ENCODE measurements at places on chromosomes 7 and 10. TPM values are rescaled to one million over a fixed set of nuclear protein-coding genes. Genes with fewer than 3 reads are reported as not detected.

GRCh38 chr10:99564361-99564760 lies 31.6 kb downstream of the NKX2-3 start:
- no peak overlapping the region for H3K4me3 ChIP-seq
- H3K36me3 ChIP-seq, result no peaks in the 10 kb centered on the region
- no peak overlapping the region for H3K27ac ChIP-seq

GRCh38 chr10:33211106-33211878 lies 123.2 kb downstream of the NRP1 start:
- H3K27ac ChIP-seq, result peak overlapping the region; percentile 64
- H3K4me3 ChIP-seq, result peak overlapping the region; percentile 8
- peak; percentile 33 for DNase-seq
- no peaks in the 10 kb centered on the region for H3K36me3 ChIP-seq

DNA sequence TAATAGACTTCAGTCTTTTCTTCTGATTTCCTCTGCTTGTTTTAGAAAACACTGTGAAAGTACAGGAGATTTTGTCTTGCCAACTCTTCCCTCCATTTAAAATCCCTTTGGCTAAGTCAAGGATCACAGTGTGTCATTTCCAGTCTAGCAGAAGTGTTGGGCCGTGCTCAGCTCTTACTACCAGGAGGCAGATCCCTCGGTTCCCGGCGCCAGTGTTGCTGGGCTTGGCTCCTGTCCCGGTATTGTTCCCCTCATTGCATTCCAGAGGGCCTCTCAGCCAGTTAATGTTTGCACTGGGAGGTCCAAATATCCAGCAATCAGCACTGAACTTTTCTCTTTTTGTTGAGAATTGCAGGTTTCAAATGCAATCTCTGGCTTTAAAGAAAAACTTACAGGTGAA lies 612.1 kb upstream of the MGMT start:
- peaks cover 7% of the 10 kb centered on the region for H3K4me1 ChIP-seq
- H3K4me3 ChIP-seq, result no peak overlapping the region
- no peak for DNase-seq
- H3K27me3 ChIP-seq, result no peaks in the 10 kb centered on the region
- no peak overlapping the region for H3K27ac ChIP-seq

Gene PRLHR
- total RNA-seq, result not detected

DNA sequence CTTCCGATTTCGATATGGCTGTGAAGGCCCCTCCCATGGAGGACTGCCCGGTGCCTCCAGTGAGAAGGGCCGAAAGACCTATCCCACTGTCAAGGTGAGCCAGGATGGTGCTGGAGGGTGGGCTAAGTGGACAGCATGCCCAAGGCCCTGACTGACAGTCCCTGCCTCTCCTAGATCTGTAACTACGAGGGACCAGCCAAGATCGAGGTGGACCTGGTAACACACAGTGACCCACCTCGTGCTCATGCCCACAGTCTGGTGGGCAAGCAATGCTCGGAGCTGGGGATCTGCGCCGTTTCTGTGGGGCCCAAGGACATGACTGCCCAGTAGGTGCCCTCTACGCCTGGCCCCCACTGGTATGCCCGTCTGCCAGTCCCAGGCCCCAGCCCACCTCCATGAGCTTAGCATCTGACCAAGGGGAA lies 1.2 kb downstream of the NFKB2 start:
- no peak for DNase-seq
- H3K27ac ChIP-seq, result no peak overlapping the region
- H3K4me1 ChIP-seq, result peaks cover 15% of the 10 kb centered on the region
- peak overlapping the region; percentile 87 for H3K4me3 ChIP-seq
- H3K36me3 ChIP-seq, result peaks cover 7% of the 10 kb centered on the region

- H3K4me3 ChIP-seq, result no peak overlapping the region
- H3K4me1 ChIP-seq, result no peaks in the 10 kb centered on the region
- no peaks in the 10 kb centered on the region for H3K27me3 ChIP-seq
- no peaks in the 10 kb centered on the region for H3K36me3 ChIP-seq
- no peak overlapping the region for H3K27ac ChIP-seq
These were observed 239.2 kb upstream of the PRKCQ start for GRCh38 chr10:6819301-6819700.

All from thoracic aorta (tissue), 2 donors.